Cerebellar nuclear complex (tissue), 1 donor: ENCODE measurements at places on chromosomes 11 and 22.

DNA sequence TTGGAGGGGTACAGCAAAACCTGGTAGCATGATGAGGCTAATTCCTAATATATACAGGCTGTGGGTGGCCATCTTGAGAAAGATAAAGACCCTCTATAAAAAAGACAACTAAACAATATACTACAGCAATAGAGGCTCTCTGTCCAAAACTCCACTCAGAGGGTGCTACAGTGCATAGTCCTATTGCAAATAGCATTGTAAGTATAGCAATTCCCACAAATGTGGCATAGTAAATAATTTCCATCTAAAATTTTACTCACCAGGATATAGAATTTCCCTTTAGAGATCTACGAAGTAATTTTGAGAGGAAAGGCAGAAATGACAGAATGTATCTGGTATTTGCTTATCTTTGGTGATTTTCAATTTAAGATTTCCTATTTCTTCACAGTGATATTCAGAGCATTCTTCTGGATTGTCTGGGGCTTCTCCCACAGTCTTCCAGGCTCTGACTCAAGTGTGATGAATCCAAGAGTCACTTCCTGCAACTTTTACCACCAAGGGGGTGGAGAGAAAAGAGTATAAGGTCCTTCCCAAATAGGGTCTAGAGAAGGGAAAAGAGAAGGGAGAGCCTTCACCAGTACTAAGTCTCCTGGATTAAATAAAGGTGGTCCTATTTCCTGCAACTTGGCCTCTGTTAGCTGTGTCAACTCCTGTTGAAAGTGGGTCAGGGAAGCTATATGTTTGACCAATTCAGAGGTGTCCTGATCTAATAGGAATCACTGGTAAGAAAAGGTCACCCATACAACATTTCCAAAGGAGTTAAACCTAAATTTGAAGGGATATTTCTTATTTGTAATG, 1054.7 kb upstream of the CNTN5 start:
- no peak for DNase-seq

- no peak for DNase-seq
These were observed 40.8 kb downstream of the ELFN2 start for GRCh38 chr22:37386441-37386840.

- no peak for DNase-seq
These were observed 8.0 kb downstream of the MOB2 start for GRCh38 chr11:1478544-1478943.

DNA sequence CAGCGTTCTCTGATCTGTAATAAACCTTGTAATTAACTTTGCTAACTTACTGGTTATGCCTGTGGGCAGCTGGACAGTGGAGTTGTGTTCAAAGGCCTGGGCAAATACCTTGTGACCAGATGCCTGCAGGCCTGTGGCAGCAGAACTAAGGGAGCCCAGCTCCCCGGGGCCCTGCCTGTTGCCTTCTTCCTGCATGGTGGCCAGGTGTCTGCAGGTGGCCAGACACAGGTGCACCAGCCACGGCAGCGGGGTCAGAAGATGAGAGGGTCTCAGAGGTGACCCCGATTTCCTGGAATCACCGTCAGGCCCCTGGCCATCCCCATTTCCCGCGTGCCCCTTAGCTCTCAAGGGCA, 127.2 kb downstream of the OSBP2 start:
- DNase-seq = no peak

GRCh38 chr11:116071241-116071640, 567.0 kb upstream of the CADM1 start:
- no peak for DNase-seq

GRCh38 chr11:17745023-17745772, 10.6 kb downstream of the KCNC1 start:
- no peak for DNase-seq

- DNase-seq = no peak
These were observed 72.2 kb downstream of the CDKN1C start for GRCh38 chr11:2813141-2813908.

DNA sequence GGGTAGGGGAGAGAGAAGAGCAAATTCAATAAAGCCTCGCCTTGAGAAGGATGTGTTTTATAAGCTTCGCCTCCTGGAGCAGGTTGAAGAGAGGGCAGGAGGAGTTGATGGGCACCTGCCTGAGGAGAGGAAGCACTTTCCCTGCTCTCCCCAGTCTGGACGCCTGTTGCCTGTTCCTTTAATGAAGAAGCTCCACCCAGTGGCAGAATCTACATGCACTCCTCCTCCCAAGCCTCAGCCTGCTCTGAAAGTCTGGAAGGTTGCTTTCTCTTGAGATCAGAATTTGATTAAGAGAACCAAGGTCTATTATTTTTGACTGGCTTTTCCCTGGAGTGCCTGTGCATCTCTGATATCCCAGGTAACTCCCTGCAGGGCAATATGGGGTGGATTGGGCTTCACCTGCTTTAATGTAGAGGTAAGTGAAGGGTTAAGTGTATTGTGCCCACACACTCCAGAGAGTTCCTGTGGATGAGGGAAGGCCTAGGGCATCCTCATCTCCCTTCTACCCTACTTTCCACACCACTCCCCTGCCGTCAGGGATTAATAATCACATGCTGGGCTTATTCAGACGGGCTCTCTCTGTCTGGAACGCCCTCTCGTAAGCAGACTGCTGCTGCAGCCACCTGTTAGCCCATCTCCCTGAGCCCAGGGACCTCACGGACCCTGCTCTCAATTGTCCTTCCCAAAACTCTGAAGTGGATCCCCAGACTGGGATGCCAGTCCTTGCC, 22.3 kb downstream of the NTM start:
- DNase-seq = no peak

DNA sequence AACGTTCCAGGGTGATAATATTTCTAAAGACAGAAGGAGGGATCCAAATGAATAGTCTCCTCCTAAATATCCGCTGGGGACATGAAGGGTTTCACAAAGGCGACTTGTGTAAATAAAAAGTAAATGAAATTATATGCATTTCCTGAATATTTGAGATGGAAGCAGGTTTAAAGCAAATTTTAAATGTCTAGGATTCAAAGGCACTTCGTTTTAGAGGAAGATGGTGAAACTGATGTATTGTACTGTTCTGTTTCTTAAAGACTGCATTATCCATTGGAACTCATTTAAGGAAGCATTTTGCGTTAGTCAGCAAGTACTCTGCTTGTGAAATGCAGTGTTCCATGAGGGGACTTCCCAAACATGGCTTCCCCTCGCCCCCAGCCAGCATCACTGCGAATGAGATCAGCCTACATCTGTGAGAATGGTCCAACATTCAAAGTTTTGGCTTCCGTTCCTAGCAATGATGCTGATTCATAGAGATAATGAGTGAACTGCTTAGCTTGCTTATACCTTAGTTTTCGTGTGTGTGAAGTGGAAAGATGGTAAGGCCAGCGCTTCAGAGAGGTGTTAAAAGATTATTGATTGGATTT, 1.5 kb downstream of the RAB39A start:
- DNase-seq = no peak

- DNase-seq = no peak
These were observed 470 bp downstream of the NUMA1 start for GRCh38 chr11:72079819-72080325.

GRCh38 chr11:122853971-122854446, 15.7 kb downstream of the CRTAM start:
- DNase-seq = peak; percentile 90

DNA sequence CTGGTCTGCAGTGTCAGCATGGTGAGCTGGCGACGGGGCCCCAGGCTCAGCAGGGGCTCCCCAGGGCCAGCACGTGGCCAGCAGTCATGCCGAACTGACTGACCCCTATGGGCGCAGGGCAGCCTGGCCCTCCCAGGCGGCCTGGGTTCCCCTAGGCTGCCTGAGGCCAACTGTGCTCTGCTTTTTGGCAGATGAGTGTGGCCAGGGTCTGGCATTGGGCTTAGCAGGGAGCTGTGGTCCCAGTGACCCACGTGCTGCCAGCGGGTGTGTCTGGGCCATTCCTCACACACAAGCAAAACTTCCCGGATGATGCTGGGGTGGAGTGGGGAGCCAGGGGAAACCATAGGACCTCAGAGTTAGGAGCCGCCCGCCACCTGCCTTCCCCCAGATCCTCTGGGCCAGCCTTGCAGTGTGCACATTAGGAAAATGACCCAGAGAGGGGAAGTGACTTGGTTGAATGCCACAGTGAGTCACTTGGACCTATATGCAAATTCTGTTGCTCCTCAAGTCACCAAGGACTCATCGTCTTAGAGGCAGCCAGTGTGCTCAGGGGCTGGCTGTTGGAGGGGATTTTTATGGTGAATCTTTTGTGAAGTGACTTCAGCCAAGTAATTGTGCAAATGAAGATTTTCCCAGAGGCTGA, 6.5 kb downstream of the ADORA2A start:
- no peak for DNase-seq

- DNase-seq = no peak
These were observed 133.2 kb downstream of the ADAMTS15 start for GRCh38 chr11:130581646-130582045.

DNA sequence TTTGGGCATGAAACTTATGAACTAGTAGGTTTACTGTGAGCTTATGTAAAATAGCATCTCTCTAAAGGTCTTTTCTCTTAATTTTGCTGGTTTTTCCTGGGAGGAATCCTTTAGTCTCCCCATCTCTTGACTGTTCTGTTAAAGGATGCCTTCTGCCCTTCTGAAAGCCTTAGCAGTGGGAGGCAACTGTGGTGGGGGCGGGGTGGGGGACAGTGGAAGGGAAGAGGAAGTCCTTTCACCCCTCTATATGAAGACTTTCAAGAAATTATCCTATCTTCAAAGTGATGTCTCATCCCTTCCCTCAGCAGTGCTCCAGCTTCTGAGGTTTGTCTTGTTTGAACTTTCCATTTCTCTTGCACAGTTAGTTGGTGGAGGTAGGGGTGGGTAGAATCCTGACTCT, 73.1 kb downstream of the ELP4 start:
- DNase-seq = no peak

DNA sequence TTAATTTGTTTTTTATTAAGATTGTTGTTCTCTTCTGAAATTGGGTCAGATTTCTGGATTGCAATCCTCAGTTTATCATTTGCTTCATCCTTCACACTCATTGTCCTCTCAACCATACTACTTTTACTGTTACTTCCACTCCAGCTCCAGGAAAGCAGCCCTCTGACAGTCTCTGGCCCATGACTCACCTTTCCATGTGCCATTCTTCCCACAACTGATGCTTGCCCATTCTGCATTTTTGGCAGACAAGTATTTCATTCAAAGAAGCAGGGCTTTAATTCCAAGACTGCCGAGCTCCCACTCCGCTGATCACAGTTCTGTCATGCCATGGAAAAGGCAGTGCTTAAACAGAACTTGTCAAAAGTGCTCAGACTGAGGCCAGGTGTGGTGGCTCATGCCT, 139.2 kb downstream of the WNT11 start:
- no peak for DNase-seq

GRCh38 chr22:37275622-37276021, 6.7 kb upstream of the CYTH4 start:
- DNase-seq = no peak

GRCh38 chr22:23064381-23065068, 5.8 kb upstream of the GNAZ start:
- DNase-seq = no peak

DNA sequence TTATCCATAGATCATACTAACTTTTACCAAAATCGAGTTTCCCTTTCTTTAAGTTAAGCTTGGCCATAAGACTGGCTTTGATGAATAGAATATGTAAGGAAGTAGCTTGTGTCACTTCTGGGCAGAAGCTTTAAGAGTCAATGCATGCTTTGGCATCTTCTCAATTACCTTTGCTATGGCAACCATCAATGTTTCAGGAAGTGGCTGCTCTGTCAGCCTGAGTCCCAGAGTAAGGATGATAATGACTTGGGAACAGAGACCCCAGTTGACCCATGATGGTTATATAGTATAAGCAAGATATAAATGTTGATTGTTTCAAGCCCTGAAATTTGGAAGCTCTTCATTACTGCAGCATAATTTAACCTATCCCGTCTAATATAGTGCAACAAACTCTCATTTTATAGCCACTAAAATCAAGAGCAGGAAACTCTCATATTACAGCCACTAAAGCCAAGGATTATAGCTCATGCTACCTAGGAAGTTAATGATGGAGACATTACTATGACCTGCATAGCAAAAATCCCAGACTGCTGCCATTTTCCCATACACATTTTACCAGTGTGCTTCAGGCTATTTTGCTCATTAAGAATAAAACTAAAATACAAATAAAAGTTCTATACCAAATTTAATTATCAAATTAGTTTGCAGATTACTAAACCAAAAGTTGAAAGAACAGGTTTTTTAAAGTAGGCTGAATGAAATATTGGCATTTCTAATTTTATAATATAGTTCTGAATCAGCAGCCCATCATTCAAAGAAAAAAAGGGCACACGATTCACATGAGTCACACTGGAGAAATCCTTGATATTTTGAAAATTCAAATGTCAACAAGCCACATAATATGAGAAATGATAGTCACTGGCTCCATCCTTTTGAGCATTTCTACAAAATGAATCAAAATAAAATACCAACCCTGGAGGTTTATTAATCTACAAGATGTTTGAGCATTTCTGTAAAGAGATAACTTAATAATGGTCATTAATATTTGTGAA, 23.8 kb downstream of the FSHB start:
- no peak for DNase-seq

- no peak for DNase-seq
These were observed 8.3 kb upstream of the DLAT start for GRCh38 chr11:112016765-112017376.

- DNase-seq = no peak
These were observed 80.6 kb downstream of the WNT7B start for GRCh38 chr22:45896153-45896951.

DNA sequence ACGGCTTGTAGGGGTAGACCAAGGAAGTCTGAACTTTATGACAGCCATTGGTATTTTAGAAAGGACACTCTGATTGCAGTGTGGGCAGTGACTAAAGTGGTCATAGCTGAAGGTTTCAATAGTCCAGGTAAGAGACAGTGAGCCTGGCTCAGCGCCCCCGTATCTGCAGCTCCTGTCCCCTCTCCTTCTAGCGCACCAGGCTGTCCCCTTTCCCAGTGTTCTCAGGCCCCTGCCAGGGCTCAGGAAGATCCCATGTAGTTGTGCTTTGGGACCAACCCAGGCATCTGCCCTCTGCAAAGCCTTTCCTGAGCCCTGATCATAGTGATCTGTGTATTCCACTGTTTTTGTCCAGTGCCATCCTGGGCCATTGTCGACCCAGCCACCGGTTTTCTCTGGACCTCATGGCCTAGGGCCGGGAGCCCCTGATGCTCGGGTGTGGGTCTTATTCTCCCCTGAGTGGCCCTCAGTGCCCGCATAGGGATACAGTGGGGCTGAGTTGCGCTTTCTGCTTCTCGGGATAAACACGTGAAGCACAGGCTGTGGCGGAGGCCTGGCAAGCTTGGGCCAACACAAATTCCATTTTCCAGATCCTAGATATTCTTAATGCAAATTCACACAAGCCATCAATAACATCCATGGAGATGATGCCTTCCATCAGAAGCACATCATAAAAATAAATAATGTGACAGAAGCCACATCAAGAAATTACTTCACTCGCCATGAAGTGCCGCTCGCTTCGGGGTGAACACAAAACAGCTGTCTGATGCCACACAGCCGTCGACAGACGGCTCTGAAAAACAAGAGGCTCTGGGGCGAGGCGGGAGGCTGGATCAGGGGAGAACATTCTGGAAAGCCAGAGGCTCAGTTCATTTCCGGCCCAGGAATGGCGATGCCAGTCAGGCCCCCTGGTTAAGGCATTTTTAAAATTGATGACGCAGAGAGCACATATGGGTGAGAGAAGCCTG, 805.0 kb downstream of the TBC1D22A start:
- no peak for DNase-seq
